ENCODE measurements at places on chromosomes 11 and 22.

GRCh38 chr11:36601155-36601554, 3.1 kb upstream of the RAG2 start:
- DNase-seq = no peak

- peak; percentile 8 for DNase-seq
Measured at GRCh38 chr11:77547863-77548551, 41.7 kb upstream of the AQP11 start.

- DNase-seq = no peak
Measured at GRCh38 chr11:19352072-19352770, 111.5 kb upstream of the E2F8 start.

DNA sequence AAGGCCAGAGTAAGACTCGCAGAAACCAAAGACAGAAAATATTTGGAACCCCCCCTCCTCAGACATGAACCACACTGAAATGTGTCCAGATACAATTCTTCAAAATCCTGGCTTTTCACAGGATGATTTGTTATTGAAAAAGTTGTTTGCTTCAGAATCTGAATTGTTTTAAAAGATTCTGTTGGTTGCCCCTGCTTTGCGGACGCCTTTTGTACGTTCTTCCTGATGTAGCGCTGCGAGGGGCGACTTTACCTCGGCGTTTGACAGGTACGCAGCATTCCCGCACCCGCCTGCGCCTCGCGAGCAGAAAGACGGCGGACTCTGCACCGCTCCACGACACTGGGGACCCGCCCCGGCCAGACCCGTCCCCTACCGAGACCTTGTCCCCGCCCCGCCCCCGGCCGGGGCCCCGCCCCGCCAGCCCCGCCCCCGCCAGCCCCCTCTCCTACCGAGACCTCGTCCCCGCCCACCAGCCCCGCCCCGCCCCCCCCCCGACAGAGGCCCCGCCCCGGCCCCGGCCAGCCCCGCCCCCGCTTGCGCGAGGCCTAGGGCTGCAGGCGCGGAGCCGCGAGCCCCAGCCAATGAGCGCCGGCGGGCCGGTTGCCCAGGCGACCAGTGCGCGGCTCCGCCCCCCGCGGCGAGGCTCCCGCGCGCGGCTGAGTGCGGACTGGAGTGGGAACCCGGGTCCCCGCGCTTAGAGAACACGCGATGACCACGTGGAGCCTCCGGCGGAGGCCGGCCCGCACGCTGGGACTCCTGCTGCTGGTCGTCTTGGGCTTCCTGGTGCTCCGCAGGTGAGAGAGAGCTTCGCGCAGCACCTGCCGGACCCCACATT, at the start of gene GLB1L2:
TSS of gene GLB1L2 (plus strand) at position 635 of the 835 bp plus-strand sequence. CDS start at position 709, 74 bp downstream.
- DNase-seq = no peak

GRCh38 chr22:32490279-32490678, 15.7 kb downstream of the FBXO7 start:
- no peak for DNase-seq

DNA sequence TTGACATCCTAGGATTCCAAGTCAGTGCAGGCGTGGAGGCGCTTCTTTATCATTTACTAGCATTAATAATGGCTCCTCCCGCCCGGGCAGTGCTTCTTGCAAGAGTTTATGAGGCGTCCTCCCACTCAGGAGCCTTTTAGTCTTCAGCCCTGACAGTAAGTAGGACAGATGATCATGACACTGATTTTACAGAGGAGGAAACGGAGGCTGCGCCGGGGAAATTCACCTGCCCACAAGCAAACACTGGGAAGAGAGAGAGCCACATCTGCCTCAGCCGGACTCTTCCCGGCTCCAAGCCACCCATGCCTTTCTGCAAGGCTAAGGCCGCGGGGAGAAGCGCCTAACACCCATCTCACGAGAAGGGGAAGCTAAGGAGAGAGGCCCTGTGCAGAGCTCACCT, 35.9 kb downstream of the KIAA0930 start:
- DNase-seq = no peak

GRCh38 chr22:50216055-50216683, 15.4 kb downstream of the SELENOO start:
- DNase-seq = no peak

DNA sequence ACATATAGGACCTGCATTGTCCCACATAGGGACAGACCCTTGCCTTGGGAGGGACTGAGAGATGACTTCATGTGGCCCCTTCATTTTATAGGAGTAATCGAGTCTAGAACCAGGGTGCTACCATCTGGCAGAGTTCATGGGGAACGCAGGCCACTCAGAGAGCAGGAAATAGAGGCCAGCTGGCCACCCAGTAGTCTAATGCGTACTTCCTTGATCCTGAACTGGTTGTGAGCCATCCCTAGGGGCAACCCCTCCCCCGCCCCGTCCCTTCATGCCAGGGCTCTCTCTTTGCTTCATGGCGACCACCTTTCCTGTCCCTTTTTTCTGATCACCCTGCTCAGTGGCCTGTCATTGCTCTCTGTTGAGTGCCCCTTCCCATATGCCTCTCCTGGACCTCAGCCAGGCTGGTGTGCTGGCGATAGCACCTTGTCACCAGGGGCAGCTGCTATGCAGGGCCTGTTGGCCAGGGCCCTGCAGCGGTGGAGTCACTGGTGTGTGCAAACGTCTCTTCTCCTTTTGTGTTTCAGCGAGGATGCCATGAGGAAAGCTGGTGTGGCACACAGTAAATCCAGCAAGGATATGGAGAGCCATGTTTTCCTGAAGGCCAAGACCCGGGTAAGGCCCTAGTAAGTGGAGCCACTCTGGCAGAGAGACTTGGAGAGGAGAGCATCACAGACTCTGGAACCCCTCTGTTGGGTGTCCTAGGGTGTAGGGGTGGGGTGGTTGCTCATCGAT, 29.3 kb downstream of the MED15 start:
- no peak for DNase-seq

DNA sequence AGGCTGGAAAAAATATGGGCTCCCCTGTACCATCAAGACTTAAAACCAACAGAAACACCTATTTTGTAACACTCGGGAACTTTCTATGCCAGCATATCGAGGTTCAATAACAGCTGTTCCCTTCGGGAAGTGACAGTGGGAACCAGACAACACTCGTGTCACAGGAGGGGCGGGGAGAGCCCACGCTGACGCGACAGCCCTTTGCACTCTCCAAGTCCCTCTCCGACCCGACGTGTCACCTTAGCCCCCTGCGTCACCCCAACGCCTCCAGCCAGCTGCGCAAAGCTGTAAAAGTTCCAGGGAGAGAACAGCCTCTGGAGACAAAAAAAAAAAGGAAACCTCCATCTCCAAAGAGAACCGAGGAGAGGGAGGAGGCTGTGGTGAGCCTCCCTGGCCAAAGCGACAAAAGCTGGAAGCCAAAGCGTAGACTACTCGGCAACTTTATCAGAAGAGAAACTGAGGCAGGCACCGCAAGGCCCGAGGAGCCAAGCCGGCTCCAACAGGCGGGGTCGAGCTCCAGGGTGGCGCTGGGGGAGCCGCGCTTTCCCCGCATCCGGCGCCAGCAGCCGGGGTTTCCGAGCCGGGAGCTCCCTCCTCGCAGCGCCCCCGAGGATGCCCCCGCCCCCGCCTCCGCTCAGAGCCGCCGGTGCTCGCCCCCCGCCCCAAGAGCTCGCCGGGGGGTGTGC, 751 bp downstream of the ARFGAP3 start:
- DNase-seq = no peak

DNA sequence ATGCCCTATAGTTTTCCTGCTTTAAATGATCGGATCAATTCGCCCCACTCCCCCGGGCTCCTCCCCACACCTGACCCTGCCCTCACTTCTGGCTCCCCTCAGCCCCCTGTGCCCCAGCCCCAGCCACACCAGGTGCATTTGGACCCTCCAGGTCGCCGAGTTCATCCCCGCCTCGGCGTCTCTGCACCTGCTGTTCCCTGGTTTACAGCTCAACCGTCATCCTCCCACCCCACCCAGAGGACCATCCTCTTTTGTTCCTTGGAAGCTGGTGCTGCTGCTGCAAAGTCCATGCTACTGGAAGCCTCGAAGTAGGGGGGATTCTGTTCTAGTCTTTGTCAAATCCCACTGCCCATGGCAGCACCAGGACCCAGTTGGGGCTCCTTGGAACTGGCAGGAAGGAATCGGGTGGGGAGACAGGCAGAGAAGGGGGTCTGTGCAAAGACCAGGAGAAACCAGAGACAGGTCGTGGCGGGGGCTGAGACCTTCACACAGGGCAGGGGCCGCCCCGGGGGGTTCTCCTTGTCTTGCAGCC, 4.5 kb upstream of the MUC5B start:
- no peak for DNase-seq

GRCh38 chr11:118947091-118947490, 9.0 kb upstream of the UPK2 start:
- DNase-seq = no peak

DNA sequence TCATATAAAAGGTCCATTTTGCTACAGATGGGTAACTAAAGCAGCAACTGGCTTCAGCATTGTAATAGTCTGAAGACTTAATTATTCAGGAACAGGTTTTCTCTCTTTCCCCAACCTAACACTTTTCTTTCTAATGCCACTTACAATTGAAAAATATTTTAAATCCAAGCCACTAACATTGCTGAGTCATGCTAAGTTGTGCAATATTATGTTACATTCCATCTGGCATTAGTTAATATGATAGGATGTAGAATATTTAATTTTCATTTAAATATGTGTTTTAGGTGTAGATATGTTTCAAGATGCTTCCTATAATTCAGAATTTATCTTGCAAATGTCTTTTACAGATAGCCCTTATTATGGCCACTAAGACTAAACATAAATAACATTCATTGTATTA, 98.6 kb downstream of the KIF18A start:
- DNase-seq = no peak

GRCh38 chr11:121365304-121365703, 72.7 kb downstream of the SC5D start:
- no peak for DNase-seq

DNA sequence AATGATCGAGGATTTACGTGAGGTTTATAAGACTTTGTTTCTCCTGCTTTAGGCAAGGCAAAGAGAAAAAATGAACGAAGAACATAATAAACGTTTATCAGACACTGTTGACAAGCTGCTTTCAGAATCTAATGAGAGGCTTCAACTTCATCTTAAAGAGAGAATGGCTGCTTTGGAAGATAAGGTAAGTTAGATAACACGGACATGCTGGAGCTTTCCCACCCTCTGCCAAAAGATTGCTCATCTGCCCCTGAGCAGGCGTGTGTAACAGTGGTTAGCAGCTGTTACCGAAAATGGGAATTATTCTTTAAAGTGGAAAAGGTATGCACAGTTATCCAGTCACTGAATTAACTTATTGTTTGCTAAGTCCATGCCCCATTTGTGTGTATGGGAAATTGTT, 62.8 kb upstream of the CTTN start:
- no peak for DNase-seq

DNA sequence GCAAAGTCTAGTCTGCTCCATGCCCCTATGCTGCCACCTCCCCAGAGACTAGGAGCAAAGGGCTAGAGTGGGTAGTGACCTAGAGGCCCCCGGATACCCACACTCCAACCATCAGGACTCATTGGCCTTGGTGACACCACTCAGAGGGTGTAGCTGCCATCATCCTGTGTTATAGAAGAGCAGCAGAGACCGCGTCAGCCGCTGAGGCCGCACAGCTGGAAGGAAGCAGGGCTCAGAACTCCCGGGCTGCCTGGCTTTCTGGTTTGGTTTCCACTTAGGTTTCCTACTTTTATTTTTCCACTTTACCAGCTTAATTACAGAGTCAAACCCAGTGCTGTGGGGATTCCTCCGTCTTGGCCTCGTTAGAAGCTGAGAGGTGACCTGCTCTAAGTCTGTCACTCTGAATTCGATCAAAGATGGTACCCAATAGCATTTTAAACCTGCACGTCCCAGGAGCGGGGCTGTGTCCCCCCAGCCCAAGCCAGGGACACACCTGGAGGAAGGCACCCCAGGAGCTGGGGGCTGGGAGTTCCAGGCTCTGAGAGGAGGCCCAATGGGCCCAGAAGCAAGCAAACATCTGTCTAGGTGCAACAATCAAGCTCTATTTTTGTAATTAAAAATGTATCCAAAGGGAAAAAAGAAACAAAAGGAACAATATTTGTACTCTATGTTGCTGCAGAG, 2.1 kb upstream of the CDKN1C start:
- DNase-seq = no peak

DNA sequence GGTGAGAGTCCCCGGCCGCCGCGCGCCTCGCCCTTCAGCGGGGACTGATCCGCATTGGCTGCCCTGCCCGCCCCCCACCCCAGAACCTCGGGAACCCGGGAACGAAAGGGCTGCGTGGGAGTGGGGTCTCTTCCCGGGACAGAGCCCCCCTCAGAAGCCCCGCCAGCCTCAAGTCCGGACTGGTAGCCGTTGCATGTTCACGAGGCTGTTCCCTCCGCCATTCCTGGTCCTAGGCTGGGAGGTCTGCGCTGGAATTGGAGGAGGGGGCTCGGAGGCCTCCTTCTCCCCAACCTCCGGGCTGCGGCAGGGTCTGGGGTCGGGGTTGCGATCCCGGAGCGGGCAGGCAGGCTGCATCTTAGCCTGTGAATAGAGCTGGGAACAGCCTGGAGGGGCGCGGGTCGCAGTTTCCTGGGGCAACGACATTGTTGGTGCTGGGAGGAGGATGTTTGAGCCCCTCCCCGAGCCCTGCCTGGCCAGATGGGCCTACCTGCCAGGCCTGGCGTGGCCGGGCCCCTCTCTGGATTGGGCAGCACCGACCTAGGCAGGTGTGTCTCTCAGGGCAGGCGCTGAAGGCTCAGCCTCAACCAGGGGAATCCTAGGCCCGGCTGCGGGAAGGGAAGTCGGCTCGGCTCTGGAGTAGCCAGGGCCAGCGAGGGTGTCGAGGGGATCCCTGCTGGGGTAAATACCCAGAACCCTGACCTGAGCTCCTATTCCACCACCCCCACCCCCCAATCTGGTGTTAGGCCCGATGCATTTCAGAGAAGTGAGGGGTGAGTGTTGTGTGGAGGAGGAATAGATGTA, 670 bp downstream of the MAPK8IP1 start:
- DNase-seq = no peak

DNA sequence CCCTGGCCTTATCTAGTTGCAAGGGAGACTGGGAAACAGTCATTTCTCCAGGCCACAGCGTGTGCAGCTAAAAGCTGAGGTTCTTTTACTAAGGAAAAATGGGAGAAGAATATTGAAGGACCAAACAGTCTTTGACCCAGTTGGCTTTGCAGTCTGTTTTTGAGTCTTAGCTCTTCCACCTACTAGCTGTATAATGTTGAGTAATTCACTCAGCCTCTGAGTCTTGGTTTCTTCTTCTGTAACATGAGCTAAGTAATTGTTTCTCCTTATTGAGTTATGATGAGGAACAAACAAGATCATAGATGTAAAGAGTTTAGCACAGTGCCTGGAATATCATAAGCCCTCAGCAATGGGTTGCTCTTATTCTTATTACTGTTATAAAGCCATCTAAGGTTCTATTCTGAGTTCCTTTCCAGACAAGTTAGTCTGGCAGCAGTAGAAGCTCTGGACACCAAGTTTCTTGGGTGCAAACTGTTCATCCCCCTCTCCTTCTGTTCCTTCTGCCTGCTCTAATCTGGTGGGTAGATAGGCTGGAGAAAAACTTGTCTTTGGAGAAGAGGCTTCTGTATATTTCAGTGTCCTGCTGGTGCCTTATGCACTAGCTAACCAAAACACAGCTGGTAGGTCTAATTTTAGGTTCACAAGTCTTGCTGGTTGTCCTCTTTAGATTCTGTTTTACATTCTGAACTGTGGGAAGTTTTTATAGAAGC, 13.5 kb downstream of the TRIM44 start:
- no peak for DNase-seq

DNA sequence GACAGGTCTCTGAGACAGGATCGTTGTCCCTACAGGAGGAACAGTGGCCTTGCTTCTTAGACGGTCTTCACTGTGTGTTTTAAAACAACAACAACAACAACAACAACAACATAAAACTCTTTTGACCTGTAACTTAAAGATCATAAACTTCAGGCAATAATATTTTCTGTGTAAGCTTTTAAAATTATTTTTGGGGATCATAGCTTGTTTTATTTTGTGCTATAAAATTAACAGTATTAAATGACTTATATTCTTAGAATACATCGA, 13.8 kb upstream of the AIFM3 start:
- no peak for DNase-seq

GRCh38 chr11:33940538-33940815, 48.6 kb upstream of the LMO2 start:
- DNase-seq = no peak
